Mesendoderm (in vitro differentiated cells): ENCODE measurements at places on chromosomes 4 and X.

- no peaks in the 10 kb centered on the region for H3K27me3 ChIP-seq
- no peaks in the 10 kb centered on the region for H3K4me1 ChIP-seq
- no peaks in the 10 kb centered on the region for H3K36me3 ChIP-seq
- DNase-seq: no peak
These were observed 240.7 kb downstream of the IQCM start for GRCh38 chr4:149574971-149575370.

DNA sequence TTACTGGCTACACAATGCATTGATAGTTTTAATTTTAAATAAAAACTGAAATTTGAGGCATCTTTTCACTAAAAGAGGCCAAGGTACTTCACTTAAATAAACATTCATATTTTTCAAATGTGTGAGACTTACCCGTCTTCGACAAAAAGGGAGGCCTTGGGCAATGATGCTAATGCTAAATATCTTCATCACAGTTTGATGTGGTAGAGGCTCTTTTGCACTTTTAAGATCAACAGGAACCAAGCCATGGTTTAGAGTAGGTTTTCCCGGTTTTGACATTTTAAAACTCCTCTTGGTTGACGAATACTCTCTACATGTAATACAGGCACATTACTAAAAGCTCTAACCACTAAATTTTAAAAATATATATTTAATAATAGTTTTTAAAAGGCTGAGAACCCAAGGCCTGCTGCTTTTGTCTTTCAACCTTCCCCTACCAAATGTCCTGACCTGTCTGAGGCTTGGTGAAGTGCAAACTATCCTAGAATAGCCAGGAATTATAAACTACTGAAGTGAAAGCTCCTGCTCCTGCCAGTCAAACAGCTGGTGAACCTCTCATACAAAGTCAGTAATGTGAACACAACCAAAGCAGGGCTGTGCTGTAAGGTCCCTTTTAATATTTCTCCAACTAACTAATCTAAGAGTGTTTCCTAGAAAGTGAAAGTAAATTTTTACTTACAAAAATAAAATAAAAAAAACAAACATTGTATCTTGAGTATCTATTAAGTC is 153.7 kb downstream of the FBXW7 start:
- no peaks in the 10 kb centered on the region for H3K27me3 ChIP-seq
- H3K4me1 ChIP-seq: no peaks in the 10 kb centered on the region
- no peaks in the 10 kb centered on the region for H3K36me3 ChIP-seq
- no peak overlapping the region for H3K27ac ChIP-seq
- H3K4me3 ChIP-seq: no peak overlapping the region
- no peak for DNase-seq

DNA sequence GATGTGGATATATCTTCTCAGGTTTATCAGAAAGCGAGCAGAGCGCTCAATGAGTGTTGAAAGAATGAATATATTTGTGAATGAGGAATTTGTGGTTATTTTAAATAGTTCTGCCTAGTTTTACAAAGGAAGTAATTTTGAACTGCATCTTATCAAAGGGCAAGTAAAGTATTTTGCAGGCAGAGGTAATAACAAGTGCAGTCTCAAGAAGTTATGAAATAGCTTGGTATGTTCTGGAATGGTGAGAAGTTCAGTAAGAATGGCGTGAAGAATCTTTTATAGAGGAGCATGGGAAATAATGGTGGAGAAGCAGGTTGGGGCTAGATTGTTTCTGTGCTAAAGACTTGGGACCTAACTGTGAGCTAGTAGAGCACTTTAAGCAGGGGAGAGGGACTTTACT is 10.9 kb downstream of the TMA16 start:
- no peak for DNase-seq
- no peaks in the 10 kb centered on the region for H3K4me1 ChIP-seq
- no peak overlapping the region for H3K27ac ChIP-seq
- H3K27me3 ChIP-seq: no peaks in the 10 kb centered on the region
- no peaks in the 10 kb centered on the region for H3K36me3 ChIP-seq
- no peak overlapping the region for H3K4me3 ChIP-seq

DNA sequence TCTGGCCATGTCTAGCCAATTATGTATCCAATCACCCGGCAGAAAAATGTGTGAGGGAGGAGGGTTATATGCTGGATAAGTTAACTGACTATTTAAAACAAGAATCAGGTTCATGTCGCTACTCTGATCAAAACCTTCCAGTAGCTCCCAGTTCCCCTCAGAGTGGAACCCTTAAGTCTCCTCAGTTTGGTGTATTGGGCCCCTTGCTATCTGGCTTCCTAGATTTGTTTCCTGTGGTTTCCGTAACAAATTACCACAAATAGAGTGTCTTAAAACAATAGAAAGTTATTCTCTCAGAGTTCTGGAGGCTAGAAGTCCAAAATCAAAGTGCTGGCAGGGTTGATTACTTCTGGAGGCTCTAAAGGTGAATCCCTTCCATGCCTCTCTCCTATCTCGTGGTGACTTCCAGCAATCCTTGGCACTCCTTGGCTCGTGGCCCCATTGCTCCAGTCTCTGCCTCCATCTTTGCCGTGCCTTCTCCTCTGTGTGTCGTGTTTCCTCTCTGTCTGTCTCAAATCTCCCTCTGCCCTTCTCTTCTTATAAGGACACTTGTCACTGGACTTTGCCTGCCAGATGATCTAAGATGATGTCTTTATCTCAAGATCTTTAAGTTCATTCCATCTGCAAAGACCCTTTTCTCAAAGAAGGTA is 10.5 kb upstream of the ENPP6 start:
- no peak for DNase-seq
- H3K4me1 ChIP-seq: no peaks in the 10 kb centered on the region
- no peaks in the 10 kb centered on the region for H3K27me3 ChIP-seq
- no peaks in the 10 kb centered on the region for H3K36me3 ChIP-seq
- H3K27ac ChIP-seq: no peak overlapping the region
- no peak overlapping the region for H3K4me3 ChIP-seq

DNA sequence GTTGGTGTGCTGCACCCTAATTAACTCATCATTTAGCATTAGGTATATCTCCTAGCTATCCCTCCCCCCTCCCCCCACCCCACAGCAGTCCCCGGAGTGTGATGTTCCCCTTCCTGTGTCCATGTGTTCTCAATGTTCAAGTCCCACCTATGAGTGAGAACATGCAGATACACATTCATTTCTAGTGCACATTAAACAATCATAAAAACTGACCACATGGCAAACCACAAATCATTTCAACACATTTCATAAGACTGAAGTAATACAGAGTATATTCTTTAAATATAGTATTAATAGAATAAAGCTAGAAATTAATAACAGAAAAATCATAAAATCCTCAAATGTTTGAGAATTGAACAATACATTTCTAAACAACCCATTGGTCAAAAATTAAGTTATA is 34.1 kb downstream of the PRKG2 start:
- DNase-seq: no peak
- H3K4me3 ChIP-seq: no peak overlapping the region
- no peaks in the 10 kb centered on the region for H3K36me3 ChIP-seq
- H3K27ac ChIP-seq: no peak overlapping the region
- no peaks in the 10 kb centered on the region for H3K27me3 ChIP-seq

- H3K27ac ChIP-seq: no peak overlapping the region
- no peaks in the 10 kb centered on the region for H3K27me3 ChIP-seq
- DNase-seq: no peak
- H3K4me3 ChIP-seq: no peak overlapping the region
- H3K4me1 ChIP-seq: no peaks in the 10 kb centered on the region
These were observed 51.3 kb downstream of the NOP14 start for GRCh38 chr4:2911868-2912267.

DNA sequence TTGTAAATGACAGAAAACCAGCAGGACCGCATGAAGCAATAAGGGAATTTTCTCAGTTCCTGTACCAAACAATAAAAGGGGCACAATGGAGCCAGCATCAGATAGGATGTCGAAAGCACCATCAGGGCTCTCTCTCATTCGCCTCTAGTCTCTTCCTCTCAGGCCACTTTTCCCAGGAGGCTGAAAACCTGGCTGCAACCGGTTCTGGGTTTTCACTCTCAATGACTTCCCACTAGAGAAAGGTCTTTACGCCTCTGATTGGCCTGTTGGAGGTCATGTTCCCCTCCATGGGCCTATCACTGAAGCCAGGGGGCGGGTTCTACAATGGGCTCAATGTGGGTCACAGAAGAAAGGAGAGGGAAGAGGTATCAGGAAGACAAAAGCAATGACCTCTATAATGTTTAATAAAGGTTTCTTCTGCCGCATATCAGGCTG is 29.3 kb downstream of the ZNF827 start:
- H3K4me3 ChIP-seq: no peak overlapping the region
- no peaks in the 10 kb centered on the region for H3K27me3 ChIP-seq
- H3K27ac ChIP-seq: no peak overlapping the region
- H3K36me3 ChIP-seq: peaks cover 2% of the 10 kb centered on the region

- peaks cover 3% of the 10 kb centered on the region for H3K4me1 ChIP-seq
- no peak for DNase-seq
- no peak overlapping the region for H3K27ac ChIP-seq
- no peaks in the 10 kb centered on the region for H3K36me3 ChIP-seq
- H3K4me3 ChIP-seq: no peak overlapping the region
- no peaks in the 10 kb centered on the region for H3K27me3 ChIP-seq
These were observed 213.4 kb downstream of the GC start for GRCh38 chr4:71570492-71570891.

GRCh38 chr4:25190407-25190806 is 30.2 kb upstream of the SEPSECS start:
- H3K4me3 ChIP-seq: no peak overlapping the region
- no peaks in the 10 kb centered on the region for H3K36me3 ChIP-seq
- no peaks in the 10 kb centered on the region for H3K4me1 ChIP-seq
- no peak overlapping the region for H3K27ac ChIP-seq
- DNase-seq: peak; percentile 56

- H3K36me3 ChIP-seq: no peaks in the 10 kb centered on the region
- no peak overlapping the region for H3K27ac ChIP-seq
These were observed 67.4 kb downstream of the EMCN start for GRCh38 chr4:100450449-100450848.

DNA sequence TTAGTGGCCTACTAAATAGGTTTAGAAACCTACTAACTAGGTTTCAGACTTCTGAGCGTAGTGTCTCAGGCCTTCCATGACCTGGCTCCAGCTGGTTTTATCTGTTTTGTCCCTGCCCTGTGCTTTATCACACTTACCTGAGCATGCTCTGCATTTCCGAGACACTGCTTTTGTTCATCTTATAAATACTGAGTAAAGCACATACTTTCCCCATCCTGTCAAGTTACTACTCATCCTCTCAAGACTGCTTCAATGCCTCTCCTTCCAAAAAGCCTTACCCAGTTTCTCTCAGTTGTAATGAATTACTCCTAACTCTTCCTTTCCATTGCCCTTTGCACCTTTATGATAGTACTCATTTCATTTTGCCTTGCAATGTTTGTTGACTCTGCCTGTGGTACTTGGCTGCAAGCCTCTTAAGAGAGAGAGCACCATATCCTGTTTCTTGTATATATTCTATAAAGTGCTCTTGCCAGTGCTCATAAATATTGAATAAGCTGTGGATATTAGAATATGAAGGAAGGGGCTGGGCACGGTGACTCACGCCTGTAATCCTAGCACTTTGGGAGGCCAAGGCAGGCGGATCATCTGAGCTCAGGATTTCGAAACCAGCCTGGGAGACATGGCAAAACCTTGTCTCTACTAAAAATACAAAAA is 34.4 kb downstream of the SLAIN2 start:
- H3K4me1 ChIP-seq: no peaks in the 10 kb centered on the region
- no peaks in the 10 kb centered on the region for H3K36me3 ChIP-seq
- no peak for DNase-seq
- H3K27me3 ChIP-seq: no peaks in the 10 kb centered on the region

GRCh38 chr4:125705681-125706080 is 390.9 kb downstream of the FAT4 start:
- H3K4me3 ChIP-seq: no peak overlapping the region
- H3K36me3 ChIP-seq: no peaks in the 10 kb centered on the region
- H3K27ac ChIP-seq: no peak overlapping the region
- H3K4me1 ChIP-seq: no peaks in the 10 kb centered on the region
- no peaks in the 10 kb centered on the region for H3K27me3 ChIP-seq

DNA sequence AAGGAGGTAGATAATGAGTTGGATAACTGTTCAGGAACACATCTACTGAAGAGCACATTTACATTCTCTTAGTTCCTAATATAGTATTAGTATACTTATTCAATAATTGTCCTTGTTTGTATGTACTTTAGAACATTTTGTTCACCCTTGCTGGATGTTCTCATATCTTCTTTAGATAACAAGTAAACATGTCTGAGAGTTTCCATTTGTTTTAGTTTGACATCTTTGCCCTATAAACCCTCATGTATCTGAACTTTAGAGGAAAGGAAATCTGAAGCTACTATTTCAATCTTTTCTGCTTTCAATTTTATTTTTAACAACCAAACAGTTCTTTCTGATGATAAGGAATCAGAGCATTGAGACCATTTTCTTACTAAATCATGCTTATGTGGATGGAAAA is 518.6 kb downstream of the RPA4 start:
- no peak overlapping the region for H3K27ac ChIP-seq
- H3K4me3 ChIP-seq: no peak overlapping the region
- DNase-seq: no peak
- no peaks in the 10 kb centered on the region for H3K4me1 ChIP-seq
- no peaks in the 10 kb centered on the region for H3K27me3 ChIP-seq
- no peaks in the 10 kb centered on the region for H3K36me3 ChIP-seq

GRCh38 chrX:45351478-45351877 is 150.8 kb upstream of the DIPK2B start:
- no peak overlapping the region for H3K4me3 ChIP-seq
- no peak overlapping the region for H3K27ac ChIP-seq
- no peak for DNase-seq
- H3K36me3 ChIP-seq: no peaks in the 10 kb centered on the region
- H3K4me1 ChIP-seq: no peaks in the 10 kb centered on the region
- no peaks in the 10 kb centered on the region for H3K27me3 ChIP-seq

GRCh38 chr4:142404191-142404611 is 441.9 kb downstream of the INPP4B start:
- peaks cover 7% of the 10 kb centered on the region for H3K4me1 ChIP-seq
- no peak overlapping the region for H3K27ac ChIP-seq
- no peak overlapping the region for H3K4me3 ChIP-seq

DNA sequence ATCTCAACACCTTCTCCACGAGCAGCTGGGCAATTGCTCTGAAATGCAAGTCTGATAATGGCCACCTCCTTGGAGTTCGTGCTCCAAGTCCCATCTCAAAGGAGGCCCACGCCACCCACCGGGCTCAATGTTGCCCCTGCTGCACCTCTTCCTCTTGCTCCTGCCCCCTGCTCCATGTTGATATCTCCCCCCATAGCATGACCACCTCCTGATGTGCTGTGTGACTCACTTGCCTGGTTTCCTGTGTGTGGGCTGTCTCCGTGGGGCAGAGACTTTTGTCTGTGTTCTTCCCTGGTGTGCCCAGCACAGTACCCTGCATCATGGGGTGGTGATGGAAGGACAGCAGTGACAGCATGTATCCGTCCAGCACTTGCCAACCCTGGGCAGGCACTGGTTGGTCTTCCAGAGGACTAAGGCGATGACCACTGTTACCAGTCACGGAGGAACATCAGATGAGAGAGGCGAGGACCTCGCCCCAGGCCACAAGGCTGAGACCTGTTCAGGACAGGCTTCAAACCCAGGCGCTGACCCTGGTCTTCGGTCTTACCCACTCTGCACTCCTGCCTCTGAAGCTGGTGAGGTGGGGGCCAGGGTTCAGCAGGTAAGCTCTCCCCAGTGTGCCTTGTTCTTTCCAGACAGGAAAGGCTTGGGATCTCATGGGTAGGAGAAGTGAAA is 104.6 kb upstream of the LRPAP1 start:
- H3K27ac ChIP-seq: no peak overlapping the region
- no peak for DNase-seq
- H3K27me3 ChIP-seq: no peaks in the 10 kb centered on the region
- H3K4me1 ChIP-seq: no peaks in the 10 kb centered on the region
- no peak overlapping the region for H3K4me3 ChIP-seq
